ENCODE measurements at places on chromosomes 6 and 20.
A peak's percentile ranks its signal among the peaks of the same experiment; 100 is the strongest.

DNA sequence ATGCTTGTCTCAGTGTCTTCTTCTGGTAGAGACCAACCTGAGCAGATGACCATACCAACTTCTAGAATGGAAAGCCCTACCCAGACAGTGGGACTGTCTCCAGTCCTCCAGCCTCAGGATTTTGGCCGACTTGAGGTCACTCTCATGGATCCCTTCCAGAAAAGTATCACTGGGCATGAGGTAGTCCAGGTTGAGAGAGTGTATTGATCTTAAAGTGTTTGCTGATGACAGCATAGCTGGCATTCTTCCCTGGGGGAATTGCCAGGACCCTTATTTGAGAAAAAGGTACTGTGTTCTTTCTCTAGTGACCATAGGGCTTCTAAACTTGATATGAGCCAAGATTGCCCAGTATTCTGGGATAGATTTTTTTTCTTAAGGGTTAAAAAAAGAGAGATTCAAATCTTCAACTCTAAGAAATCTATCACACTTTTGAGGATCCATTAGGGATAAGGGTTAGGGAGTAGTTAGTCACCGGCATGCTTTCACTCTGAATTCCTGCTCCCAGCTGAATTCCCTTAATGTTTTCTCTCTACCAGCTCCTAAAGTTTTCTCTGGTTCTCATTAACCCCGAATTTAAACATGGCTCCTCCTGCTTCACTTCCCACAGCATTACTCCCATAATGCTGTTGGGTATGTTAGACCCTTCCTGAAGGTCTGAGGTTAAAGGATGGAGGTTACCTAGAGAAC is 73.6 kb upstream of the FLRT3 start:
- no peak for DNase-seq

DNA sequence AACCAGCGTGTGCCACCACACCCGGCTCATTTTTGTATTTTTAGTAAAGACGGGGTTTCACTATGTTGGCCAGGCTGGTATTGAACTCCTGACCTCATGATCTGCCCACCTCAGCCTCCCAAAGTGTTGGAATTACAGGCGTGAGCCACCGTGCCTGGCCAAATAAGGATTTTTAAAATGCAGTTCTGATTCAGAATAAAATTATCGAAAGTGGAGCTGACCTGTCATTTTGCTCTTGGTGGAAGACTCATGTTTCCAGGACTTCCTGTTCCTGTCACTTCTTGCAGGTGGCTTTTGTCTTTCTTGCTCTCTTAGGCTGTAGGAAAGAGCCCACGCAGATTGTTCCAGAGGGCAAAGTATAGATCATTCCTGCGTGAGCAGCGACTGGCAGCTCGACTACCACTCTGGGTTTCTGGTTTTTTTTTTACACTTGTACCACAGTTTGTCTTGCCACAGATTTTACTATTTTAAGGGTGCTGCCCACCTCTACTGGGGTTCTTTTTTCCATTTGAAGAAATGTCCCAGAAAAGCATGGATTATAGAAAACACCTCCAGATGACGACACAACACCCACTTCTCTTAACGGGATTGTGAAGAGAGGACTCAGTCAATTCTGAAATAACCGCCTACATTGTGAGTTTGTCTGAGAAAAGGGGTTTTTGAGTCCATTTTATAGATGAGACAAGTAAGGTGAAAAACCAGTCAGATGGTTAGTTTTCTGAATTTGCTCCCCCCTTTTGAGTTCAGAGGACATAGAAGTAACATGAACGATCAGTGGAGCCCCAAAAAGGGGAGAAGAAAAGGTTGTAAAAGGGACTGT is 7.5 kb downstream of the JARID2 start:
- no peak for DNase-seq

GRCh38 chr6:4950076-4950475 is 53.8 kb downstream of the RPP40 start:
- DNase-seq, result no peak

DNA sequence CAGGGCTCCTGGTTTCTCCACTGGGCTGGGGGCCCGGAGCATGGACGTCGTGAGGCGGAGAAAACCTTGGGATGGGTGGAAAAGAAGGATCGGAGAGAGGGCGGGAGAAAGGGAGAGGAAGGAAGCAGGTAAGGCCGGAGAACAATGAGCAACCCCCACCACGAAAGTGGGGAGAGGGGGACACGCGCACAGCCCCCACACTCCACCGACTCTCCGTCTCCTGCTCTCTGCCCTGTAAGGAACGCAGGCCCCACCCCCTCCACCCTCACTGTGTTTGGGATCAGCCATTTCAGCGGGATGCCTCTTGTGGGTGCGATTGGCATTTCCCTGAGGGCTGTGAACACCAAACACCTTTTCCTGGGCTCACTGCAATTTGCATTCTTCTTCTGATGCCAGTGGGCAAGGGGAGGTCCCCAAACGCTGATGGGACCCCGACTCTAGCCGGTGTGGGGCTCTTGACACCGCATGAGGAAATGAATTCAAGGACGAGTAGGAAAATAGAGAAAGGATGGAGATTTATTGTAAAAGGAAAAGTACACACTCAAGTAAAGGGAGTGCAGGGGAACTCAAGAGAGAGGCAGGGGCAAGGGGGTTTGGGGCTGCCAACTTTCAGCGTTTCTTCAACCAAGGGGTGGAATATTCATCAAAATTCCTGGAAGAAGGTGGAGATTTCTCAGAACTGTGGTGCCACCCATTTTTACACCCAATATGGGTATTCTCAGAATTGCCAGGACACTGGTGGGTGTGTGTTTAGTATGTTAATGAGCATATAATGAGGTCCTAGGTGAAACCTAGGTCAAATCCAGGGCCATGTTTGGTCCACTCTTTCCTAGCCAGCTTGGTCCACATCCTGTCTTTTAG is 13.1 kb upstream of the RAET1L start:
- no peak for DNase-seq

DNA sequence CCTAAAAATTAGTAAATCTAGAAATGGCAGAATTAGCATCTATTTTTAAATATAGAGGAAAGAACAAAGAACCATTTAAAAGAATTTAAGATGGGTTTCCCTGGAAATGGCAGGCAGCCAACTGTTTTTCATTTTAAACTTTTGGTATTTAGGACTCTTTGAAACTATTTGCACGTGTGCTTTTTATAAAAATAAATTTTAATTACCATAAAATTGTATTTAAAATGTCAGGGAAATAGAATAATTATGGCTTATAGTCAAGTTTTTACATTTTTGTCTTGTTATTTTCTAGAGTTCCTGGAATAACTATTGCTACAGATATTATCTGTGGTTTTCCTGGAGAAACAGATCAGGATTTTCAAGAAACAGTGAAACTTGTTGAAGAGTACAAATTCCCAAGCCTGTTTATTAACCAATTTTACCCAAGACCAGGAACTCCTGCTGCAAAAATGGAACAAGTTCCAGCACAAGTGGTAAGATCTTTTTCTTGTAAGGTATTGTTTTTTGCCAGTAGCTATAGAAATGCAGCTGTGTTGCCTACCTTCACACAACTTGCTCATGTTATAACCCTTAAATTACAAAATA is 528.7 kb upstream of the SOX4 start:
- no peak for DNase-seq

DNA sequence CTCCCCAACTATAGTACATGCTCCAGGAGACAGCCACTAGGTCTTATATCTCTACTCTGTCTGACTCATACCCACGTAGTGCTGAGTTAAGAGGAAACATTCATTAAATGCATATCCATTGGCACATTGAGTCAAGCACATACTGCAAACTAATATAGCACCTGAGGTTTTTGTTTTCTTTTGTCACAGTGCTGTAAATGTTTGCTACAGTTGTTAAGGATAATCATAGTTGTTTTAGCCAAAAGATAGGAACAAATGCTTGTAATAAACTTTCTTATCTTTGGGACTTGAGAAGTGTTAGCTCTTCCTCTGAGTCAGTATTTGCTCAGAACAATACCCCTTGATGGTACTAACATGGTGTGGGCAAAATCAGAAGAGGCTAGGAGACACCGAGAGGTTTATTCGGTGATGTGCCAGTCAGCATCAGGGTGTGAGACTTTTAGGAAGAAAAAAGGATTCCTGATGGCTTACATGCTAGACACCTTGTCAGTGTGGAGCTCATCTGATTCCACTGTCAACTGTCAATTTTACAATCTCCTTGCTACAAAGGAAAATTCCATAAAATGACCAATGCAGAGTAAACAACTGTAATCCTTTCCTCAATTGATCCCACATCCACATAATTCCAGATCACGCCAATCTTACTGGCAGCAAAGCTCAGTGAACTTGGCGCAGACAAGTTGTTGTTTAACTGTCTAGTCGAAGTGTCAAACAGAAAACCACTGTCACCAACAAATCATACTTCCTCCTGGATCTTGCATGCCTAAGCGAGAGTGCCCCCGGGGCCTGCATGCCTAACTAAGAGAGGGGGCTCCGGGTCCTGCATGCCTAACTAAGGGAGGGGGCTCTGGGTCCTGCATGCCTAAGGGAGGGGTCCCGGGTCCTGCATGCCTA is 36.1 kb downstream of the ELOVL2 start:
- DNase-seq, result no peak

GRCh38 chr20:51959066-51959542 is 156.8 kb upstream of the SALL4 start:
- DNase-seq, result no peak

- no peak for DNase-seq
These were observed 104.9 kb downstream of the FOXO3 start for GRCh38 chr6:108665495-108666196.

- no peak for DNase-seq
These were observed 11.0 kb downstream of the SRC start for GRCh38 chr20:37356961-37357371.

GRCh38 chr20:1171461-1172093 is 13.2 kb downstream of the TMEM74B start:
- no peak for DNase-seq

DNA sequence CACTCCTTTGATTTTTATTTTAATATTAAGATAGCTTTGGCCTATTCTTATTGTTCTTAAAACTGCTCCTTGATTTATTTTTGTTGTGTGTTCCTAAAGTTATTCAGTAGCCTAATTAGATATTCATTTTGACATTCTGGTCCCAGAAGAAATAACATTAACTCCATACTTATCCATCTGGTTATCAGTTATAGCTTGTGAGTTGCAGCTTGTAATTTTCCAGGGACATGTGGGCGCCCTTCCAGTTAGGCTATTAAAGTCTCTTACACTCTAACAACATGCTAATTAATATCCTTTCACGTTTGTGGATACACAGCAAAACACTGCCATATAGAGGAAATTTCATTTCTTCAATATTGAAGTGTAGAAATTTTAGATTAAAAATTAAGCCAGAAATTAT is 987.5 kb downstream of the HACE1 start:
- DNase-seq, result no peak

DNA sequence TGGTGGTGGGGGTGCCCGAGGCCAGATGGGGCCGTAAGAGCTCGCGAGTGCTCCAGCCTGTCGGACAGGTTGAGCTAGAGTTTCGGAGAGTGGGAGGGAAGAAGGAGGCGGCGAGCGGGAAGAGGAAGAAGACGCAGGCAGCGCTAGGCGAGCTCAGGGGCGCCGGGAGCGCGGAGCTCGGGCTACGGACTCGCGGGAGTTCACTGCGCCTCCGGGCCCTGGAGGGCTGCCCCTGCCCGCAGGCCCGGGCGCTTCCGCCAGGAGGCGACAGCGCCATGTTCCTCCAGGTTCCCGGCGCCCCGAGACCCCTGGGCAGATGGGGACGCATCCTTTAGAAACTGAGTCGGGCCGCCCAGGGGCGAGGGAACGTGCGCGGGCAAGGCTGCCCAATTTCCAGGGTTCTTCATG is 984 bp downstream of the TFAP2C start:
- DNase-seq, result peak; percentile 65

DNA sequence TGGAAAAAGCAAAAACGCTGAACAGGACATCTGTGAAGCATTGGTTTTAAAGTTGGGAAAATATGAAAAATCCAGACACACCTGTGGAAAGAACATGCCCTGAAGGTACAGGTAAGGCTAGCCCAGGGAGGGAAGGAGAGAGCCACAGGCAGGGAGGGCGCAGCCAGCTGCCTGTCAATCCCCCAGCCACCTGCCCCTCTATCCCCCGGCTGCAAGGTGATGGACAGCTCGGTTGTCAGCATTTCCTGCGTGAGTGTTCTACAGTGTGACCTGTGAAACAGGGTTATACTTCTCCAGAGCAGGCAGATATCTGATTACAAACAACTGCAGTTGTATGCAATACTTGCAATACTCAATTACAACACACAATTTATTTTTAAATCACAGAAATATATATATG is 358.1 kb downstream of the SMOC2 start:
- DNase-seq, result no peak

GRCh38 chr6:37038292-37039198 is 33.1 kb downstream of the FGD2 start:
- DNase-seq, result no peak

Measured in urinary bladder (tissue), 4 donors.